Natural killer cell (primary cell): ENCODE measurements at places on chromosomes 11 and 22.

- no peak for DNase-seq
These were observed 54.7 kb downstream of the MYO7A start for GRCh38 chr11:77182542-77183430.

DNA sequence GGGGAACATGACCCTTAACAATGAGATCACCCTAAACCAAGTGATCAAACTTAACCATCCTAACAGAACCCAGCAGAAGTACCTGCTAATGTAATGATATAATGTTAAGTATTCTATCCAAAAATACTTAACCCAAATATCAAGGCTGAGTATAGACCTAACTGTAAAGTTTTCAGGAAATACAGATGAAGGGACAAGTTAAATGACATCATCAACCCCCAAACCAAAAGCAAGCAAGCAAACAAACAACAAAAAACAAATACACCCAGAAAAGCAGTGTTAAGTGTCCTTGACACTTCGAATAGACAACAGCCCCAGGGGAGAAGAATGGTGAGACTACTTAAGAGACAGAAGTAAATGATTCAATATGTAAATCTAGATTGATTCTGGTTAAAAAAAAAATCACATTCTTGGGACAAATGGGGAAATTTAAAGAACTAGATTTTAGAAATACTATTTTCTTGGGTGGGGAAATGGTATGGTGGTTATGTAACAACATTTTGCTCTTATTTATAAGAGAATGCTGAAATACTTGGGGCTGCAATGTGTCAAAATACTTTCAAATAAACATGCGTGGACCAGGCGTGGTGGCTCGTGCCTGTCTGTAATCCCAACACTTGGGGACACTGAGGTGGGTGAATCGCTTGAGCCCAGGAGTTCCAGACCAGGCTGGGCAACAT is 2.5 kb downstream of the CSTF3 start:
- peak; percentile 11 for DNase-seq

DNA sequence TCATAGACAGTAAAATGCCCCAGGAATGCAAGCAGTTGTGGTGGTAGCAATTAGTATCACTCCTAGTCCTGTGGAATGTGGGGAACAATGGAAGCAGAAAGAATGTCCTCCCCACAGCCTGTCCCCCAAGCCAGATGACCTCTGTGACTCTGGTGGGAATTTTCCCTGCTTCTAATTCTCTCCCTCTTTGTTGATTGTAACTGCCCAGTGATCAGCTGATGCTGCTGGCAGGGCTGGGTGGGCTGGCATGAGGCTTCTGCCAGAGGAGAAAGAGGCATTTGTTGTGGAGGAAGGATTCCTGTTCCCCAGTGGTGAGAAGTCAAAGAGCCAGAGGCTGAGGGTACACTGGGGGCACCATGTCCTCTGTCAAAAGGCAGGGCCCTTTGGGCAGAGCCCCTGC is 116.7 kb upstream of the NCAM1 start:
- no peak for DNase-seq

DNA sequence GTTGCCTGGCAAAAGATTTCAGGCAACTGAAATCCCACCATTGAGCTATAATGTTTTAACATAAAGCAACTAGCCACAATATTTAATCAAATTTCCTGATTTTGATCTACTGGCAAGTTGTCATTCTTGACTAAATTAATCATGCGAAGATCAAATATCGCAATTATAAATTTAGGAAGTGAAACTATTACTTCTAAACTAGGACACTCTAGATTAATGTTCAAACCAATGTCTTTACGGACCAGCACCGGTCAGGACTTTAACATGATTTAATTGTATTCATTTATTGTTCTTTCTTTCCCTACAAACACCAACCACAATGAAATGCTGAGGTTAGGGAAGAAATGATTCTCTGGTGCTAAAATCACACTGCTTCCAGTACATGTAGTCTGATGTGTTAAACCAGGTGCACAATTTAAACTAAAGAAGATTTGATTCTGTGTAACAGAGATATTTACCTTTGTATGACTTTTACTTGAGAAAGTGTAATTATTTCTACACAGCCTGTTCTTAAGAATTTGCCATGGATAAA is 14.9 kb downstream of the GAS2 start:
- no peak for DNase-seq

GRCh38 chr22:19120829-19121630 is 1.2 kb downstream of the DGCR2 start:
- DNase-seq, result no peak

DNA sequence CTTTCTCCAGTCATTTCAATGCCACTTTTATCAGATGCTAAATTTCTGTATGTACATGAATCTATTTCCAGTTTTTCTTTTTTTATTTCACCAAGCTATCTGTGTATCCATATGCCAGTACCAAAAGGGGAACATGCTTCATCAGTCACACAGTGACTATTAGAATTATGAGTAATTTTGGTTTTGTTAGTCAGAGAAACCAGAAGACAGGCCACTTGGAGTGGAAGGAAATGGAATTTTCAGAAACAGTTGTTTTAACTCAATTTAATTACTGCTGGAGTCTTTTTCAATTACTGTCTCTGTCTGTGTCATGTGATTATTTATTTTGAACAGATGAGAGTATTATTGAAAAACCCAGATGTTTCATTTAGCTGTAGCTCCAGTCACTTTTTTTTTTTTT is 84.6 kb upstream of the ANO3 start:
- DNase-seq, result no peak

- no peak for DNase-seq
These were observed 6.8 kb upstream of the ACY3 start for GRCh38 chr11:67657300-67657699.

DNA sequence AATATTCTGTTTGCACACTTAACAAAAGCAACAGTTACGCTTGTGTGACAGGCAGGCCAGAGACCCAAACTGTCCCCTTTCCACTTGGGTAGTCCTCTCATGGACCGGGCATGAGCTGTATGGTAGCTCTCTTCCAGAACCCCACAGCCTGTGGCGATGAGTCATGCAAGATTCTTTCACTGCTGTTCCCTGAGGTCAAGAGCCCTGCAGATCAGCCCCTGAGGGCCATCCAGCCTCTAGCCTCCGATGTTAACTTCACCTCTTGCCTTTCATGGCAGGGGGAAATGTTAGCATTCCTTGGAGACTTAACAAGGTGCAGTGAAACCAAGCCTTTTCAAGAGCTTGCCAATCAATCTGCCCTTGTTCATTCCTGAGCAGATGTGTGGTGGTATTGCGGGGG is 63.2 kb upstream of the DEUP1 start:
- no peak for DNase-seq

GRCh38 chr11:47105974-47106373 is 70.7 kb downstream of the ARFGAP2 start:
- DNase-seq, result no peak

DNA sequence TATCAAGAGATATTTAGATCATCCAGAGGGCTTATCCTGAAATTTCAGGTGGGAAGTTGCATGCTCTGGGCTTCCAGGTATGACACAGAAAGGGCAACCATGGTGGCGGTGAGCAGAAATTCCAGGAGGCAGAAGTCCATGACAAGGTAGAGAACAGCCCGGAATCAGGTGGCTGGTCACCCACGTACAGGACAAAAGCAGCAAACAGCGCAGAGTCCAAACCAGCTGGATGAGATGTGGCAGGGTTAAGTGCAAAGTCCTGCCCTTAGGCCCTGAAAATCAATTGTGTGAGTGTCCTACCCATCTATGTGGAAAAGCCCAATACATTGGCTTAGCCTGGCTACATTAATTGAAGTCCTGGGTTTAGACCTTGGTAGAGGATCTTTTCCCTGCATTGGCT is 11.6 kb downstream of the PPFIBP2 start:
- DNase-seq, result no peak

DNA sequence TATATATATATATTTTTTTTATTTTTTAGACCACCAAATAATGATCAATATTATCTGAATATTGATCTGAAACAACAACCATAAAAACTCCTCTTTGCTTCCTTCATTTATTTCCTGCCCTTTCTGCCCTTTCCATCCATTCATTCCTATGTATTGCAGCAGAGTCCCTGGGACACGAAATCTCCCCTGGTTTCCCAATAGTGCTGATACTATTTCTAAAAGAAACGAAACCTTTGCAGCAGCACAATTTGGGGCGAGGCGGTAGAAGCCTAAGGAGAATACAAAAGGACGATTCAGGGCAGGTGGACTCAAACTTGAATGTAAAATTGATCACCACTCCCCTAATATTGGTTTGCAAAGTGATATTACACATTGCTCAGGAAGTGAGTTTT is 16.9 kb upstream of the AMOTL1 start:
- DNase-seq, result no peak

GRCh38 chr11:119258180-119258579 is 52.0 kb downstream of the CBL start:
- DNase-seq, result no peak

DNA sequence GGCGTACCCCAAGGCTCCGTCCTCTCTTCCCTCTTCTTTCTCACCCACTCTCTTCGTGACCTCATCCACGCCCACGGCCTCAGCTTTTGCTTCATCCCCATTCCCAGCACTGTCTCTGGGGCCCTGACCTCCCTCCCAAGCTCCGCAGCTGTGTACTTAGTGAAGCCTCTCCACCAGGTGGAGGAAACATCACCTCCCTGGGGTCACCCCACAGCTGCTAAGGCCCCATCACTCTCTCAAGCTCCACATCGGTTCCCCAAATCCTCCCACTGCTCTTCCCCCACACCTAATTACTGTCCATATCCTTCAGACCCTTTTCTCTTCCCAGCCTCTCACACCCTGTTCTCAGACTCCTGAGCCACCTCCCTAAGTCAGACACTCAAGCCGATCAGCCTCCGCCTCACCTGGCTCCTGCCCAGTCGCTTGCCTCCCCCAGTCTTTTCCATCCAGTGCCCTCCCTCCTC is 7.9 kb upstream of the SYT7 start:
- DNase-seq, result no peak

DNA sequence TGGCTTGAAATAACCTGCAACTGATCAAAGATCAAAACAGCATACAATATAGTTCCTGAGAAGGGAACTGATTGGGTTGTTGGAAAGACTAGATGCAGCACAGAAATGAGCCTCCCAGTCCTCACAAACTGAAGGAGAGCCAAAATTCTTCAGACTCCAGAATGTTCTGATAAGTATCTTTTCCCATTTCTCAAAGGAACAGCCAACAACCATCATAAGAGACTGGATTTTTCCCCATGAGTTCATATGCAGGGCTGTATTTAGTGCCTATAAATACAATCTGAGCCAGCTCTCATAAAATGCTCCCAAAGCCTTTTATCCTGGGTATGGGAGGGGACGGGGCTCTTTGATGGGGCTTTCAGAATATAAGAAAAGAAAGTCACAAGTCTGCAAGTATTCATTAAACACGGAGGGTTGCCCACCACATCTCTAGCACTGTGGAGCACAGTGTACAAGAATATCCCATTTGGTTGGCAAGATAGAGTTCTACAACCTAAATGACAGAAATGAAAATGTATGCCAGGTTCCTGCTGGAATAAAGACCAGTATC is 50.7 kb upstream of the LYVE1 start:
- DNase-seq, result no peak

- no peak for DNase-seq
These were observed 7.3 kb upstream of the FAR1 start for GRCh38 chr11:13661074-13661623.
